ENCODE measurements at places on chromosomes 3 and 15.

DNA sequence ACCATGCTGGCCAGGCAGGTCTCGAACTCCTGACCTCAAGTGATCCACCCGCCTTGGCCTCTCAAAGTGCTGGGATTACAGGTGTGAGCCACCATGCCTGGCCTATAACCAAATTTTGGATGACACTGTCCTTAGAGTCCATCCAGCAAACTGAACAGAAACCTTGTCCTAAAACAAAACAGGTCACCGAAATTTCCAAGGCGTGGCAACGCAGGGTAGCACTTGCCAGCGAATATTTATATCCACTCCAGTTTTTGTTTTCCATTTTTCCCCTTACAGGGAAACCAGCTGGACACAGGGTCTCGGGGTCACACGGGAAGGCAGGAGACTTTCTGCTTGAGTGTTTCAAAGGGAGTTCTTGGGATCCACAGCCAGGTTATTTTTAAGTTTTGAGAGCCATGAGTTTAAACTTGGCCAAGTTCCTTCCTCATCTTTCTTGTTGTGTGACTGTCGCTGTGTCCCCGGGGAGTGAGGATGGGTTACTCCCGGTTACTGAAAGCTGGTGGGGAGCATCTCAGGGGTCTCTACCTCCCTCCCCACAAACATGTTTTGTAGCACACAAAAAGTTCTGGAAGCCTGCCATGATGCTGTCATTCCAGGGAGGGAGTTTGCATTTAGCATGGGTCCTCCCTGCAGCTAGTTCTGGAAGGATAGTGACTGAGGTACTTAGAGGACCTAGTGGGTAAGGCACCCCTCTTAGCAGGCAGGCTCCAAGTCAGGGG, 12.6 kb downstream of the LIMD1 start:
- DNase-seq, result no peak

DNA sequence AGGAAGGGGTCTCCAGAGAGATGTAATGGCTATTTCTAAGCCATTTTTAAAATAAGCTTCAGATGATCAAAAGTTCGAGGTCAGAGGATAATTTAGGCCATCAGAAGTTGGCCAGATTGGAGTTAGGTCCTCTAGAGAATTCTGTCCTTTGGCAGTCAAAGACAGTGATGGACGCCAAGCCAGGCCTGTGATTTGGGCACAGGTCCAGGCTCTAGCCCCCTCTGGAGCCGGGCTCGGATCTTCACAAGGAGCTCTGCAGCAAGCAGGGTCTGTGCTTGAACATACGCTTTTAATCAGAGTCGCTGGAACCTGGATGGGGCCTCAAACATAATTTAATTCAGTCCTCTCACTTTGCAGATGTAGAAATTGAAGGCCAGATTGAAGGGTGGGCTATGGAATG, 151.4 kb upstream of the BCL6 start:
- no peak for DNase-seq

DNA sequence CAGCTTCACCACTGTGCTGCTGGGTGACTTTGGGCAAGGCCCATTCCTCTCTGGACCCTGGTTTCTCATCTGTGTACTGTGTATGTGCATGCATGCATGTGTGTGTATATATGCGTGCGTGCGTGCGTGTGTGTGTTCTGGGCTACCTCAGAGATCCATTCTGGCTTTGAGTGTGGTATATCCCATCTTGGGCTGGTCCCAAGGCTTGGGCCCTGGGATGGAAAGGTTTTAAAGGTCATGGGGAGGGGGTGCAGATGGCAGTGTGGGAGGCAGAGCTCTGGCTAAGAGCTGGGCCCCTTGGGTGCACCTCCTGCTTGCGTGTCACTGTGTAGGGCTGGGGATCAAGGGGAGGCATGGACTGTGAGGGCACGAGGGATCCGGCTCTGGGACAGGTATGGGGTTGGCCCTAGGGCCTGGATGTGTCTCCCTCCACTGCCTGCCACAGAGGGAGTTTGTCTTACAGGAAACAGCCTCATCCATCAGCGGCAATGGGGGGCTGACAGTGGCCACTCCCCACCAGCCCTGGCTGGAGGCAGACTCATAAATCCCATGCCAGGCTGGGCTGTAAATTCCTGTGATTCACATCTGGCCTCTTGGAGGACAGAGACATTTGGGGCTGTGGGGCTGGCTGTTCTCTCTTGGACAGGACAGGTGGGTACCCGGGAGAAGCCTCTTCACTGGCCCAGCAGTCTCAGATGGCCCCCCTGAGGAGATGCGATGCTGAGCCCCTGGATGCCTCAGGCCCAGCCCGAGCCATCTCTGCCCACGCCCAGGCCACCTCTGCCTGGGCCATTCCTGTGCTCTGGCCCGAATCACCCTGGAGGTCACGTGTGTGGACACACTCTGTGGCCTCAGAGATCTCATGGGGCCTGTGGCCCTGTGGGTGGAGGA, 21.4 kb upstream of the CSPG4 start:
- no peak for DNase-seq

DNA sequence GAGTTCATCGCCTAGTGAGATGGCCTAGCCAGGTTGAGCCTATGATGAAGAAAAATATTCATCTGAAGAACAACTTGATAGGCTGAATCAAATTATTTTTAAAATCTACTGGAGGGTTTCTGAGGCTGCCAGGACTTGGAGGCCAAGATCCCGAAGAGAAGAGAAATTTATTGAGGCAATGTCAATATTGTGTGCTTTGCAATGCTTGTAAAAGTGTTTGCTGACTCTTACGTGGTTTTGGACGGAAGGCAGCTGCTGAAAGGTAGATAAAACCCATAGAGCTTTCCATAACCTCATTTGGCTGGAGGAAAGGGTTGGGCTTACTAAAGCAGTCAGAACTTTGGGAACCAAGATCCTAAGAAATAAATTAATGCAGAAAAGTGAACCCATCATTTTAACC, 361.0 kb upstream of the IL12A start:
- no peak for DNase-seq

GRCh38 chr3:50194903-50195500, 3.6 kb downstream of the GNAT1 start:
- peak; percentile 47 for DNase-seq

All from hematopoietic multipotent progenitor cell treated with erythropoietin and hydrocortisone succinate and interleukin-3 and kit ligand, for 6 days (in vitro differentiated cells).